Effector memory CD4-positive, alpha-beta T cell (primary cell): ENCODE measurements at places on chromosomes 16 and 17.

- DNase-seq: no peak
- no peaks in the 10 kb centered on the region for H3K36me3 ChIP-seq
- peaks cover 89% of the 10 kb centered on the region for H3K4me1 ChIP-seq
- H3K27me3 ChIP-seq: no peaks in the 10 kb centered on the region
- H3K27ac ChIP-seq: peak overlapping the region; percentile 96
Observed at GRCh38 chr17:49741692-49742076, 22.2 kb downstream of the FAM117A start.

DNA sequence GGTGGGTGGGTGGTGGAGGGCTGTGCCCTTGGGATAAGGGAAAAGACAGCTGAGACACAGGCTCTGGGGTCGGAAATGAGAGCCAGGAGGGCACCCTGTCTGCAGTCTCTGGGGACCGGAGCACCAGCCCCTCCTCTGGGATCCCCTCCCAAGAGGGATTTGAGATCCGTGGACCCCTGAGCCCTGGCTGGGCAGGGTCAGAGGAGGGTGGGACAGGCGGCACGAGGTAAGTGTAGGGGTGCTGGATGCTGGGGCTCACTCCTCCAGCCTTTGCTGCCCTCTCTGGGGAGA is 425 bp downstream of the SGSH start:
- H3K4me1 ChIP-seq: peaks cover 27% of the 10 kb centered on the region
- DNase-seq: no peak
- H3K27ac ChIP-seq: peak overlapping the region; percentile 95
- H3K27me3 ChIP-seq: no peaks in the 10 kb centered on the region

- DNase-seq: no peak
- H3K27me3 ChIP-seq: no peaks in the 10 kb centered on the region
- H3K4me3 ChIP-seq: peak overlapping the region; percentile 97
- no peaks in the 10 kb centered on the region for H3K36me3 ChIP-seq
Observed at GRCh38 chr17:7684851-7685532, 2.3 kb downstream of the TP53 start.

DNA sequence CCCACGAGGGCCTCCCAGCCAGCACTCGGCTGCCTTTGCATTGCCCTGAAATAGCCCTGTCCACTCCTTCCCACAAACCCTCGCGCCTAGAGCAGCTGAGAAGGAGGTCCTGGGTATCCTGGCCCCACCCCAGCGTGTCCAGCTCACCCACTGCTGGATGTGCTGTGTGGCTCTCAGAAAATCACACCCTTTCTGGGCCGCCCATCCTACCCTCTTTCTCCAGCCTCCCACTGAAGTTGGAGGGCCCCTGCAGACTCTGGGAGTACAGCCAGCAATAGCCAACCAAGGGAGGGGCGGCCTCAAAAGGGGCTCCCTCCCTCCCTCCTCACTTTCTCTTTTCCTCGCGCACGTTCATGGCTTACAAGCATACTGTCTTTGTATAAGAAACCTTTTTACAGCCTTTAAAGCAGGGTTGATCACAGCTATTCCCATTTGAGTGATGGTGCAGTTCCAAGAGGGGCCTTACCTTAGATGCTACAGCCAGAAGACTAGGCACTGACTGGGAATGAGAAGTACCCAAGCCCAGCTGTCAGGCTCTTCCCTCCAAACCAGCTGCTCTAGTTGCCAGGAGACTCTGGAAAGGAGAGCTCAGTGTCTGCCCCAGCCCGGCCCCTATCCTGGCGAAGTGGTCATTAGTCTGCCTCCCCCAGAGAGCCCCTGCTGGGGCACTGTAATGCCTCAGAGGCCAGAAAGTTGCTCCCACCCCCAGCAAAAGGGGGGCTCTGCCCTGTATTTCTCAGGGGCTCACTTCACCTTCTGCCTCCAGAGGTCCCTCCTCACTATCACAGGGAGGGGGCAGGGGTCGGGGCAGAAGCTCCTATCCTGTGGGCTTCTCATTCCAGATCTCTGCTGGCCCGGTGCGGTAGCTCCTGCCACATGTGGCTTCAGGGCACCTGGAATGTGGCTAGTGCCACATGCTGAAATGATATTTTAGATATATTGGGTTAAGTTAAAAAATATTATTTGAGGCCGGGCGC is 38.1 kb downstream of the DCAKD start:
- no peak overlapping the region for H3K27ac ChIP-seq
- H3K27me3 ChIP-seq: peaks cover 5% of the 10 kb centered on the region
- no peak overlapping the region for H3K4me3 ChIP-seq
- H3K4me1 ChIP-seq: no peaks in the 10 kb centered on the region
- no peak for DNase-seq

DNA sequence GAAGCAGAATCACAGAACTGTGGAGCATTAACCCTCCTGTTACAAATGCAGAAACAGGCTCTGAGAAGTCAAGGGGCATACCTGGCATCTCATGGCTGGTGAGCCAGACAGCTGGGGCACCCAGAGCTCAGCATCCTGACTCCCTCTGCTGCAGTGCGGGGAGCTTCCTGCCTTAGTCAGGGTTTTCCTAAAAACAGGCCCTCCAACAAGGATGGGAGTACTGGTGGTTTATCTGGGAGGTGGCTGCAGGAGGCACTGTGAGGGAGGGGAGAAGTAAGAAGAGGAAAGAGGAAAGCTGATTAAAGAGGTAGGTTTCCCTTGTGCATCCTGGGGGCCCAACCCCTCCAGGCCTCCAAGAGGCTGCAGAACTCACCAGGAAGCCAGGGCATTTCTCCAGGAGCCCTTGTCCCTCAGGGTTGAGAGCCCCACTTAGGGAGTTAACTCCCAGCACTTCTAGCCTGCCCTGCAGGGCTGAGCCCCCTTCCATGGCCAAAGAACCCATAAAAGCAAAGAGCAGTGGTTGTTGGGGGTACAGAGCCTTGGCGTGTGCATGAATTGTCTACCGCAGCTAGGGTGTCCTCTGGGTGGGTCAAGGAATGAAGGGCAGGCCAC is 261.5 kb upstream of the RPL38 start:
- H3K27me3 ChIP-seq: no peaks in the 10 kb centered on the region
- H3K36me3 ChIP-seq: no peaks in the 10 kb centered on the region
- no peak overlapping the region for H3K4me3 ChIP-seq

- H3K27me3 ChIP-seq: no peaks in the 10 kb centered on the region
- H3K4me3 ChIP-seq: no peak overlapping the region
- H3K36me3 ChIP-seq: peaks cover 5% of the 10 kb centered on the region
Observed at GRCh38 chr17:16282522-16282921, 65.5 kb downstream of the PIGL start.

DNA sequence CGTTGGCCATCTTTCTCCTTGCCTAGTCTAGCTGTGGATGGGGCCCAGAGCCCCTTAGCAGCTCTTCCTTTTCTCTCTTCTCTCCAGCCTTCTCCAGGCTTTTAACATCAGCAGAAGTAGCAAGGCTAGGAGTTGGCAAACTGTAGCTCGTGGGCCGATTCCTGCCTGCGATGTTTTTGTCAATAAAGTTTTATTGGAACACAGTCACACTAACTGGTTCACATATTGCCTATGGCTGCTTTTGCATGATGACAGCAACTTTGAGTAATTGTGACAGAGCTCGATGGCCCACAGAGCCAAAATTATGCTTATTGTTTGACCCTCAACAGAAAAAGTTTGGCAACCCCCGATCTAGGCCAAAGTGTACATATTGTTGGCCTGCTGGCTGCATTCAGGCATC is 199.9 kb downstream of the RBFOX1 start:
- no peak overlapping the region for H3K27ac ChIP-seq
- H3K4me1 ChIP-seq: no peaks in the 10 kb centered on the region
- DNase-seq: no peak
- no peak overlapping the region for H3K4me3 ChIP-seq

GRCh38 chr17:77558846-77559626 is 399.5 kb upstream of the TNRC6C start:
- peaks cover 6% of the 10 kb centered on the region for H3K27me3 ChIP-seq
- H3K36me3 ChIP-seq: no peaks in the 10 kb centered on the region
- DNase-seq: no peak
- H3K27ac ChIP-seq: no peak overlapping the region
- H3K4me3 ChIP-seq: no peak overlapping the region

GRCh38 chr17:17349724-17350106 is 46.5 kb downstream of the NT5M start:
- H3K4me1 ChIP-seq: no peaks in the 10 kb centered on the region
- no peaks in the 10 kb centered on the region for H3K27me3 ChIP-seq
- no peak overlapping the region for H3K27ac ChIP-seq
- no peaks in the 10 kb centered on the region for H3K36me3 ChIP-seq

GRCh38 chr16:50474138-50474537 is 74.1 kb upstream of the NKD1 start:
- H3K27ac ChIP-seq: no peak overlapping the region
- DNase-seq: no peak
- H3K4me1 ChIP-seq: no peaks in the 10 kb centered on the region
- no peak overlapping the region for H3K4me3 ChIP-seq

GRCh38 chr17:2302778-2303203 is 794 bp downstream of the SMG6 start:
- no peak for DNase-seq
- peaks cover 24% of the 10 kb centered on the region for H3K36me3 ChIP-seq
- peak overlapping the region; percentile 100 for H3K4me3 ChIP-seq
- peak overlapping the region; percentile 90 for H3K27ac ChIP-seq
- peaks cover 5% of the 10 kb centered on the region for H3K4me1 ChIP-seq
- no peaks in the 10 kb centered on the region for H3K27me3 ChIP-seq

DNA sequence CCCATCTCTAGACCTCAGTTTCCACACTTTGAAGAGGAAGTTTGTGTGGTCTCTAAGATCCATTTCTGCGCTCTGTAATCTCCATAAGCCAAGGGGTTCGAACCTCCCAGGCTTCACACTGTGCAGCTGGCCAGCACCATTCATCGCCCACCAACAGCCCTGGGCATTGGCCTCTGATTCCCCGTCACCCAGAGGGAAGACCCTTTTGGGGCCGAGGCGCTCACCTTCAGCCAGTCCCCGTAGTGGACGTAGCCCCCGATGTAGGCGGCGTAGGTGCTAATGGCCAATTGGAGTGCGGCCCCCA is 678 bp downstream of the TMEM101 start:
- DNase-seq: no peak
- peaks cover 19% of the 10 kb centered on the region for H3K36me3 ChIP-seq
- H3K27ac ChIP-seq: no peak overlapping the region
- peaks cover 13% of the 10 kb centered on the region for H3K4me1 ChIP-seq
- H3K4me3 ChIP-seq: peak overlapping the region; percentile 84

- H3K36me3 ChIP-seq: no peaks in the 10 kb centered on the region
- DNase-seq: peak; percentile 75
- H3K4me1 ChIP-seq: peaks cover 19% of the 10 kb centered on the region
Observed at GRCh38 chr17:28371245-28372202, at the start of gene SARM1. SARM1 (plus strand) TSS chr17:28371694; CDS start chr17:28372033, 339 bp downstream.

DNA sequence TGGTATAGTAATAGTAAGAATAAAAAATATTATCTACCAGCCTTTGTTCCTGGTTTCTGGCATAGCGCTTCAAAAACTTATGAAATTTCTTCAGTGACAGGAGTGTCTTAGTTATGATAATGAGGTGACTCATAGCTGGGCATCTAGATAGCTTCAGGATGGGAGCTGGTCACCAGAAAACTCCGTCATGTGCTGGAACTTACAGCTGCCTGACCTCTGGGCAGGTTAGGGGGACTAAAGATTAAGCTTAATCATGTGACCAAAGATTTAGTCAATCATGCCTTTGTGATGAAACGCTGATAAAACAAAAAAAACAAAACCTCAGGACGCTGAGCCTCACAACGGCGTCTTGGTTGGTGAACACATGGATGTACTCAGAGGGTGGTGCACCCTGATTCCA is 154.2 kb downstream of the MYO1D start:
- H3K27ac ChIP-seq: no peak overlapping the region
- no peak for DNase-seq
- peaks cover 5% of the 10 kb centered on the region for H3K36me3 ChIP-seq
- no peak overlapping the region for H3K4me3 ChIP-seq
- H3K4me1 ChIP-seq: no peaks in the 10 kb centered on the region
- no peaks in the 10 kb centered on the region for H3K27me3 ChIP-seq

DNA sequence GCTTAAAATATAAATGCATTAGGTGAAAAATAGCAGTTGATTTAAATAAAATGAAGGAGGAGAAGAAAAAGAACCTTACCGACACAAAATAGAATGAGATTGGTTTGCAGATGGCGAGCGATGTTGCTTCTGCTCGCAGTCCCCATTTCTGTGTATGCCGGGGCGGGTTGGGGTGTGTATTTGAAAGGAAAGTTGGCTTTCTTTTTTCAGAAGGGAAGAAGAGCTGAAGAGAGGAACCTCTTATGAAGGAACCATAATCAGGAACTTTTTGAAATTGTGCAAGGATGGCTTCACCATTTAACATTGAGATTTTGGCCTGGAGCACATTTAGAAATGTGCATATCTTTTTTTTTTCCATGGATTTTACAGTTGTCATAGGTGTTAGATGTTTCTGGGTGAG is at the start of gene IGSF6:
Gene IGSF6, minus strand, starts transcription at position 156 of the 400 bp plus-strand sequence. Its CDS starts 10 bp downstream, at position 146.
- H3K27ac ChIP-seq: no peak within 1 kb of the TSS
- no peak for DNase-seq
- H3K36me3 ChIP-seq: peaks cover 14% of the 10 kb centered on the region
- H3K27me3 ChIP-seq: no peaks in the 10 kb centered on the region

GRCh38 chr17:65226227-65226626 is 89.1 kb downstream of the RGS9 start:
- H3K27ac ChIP-seq: no peak overlapping the region
- no peaks in the 10 kb centered on the region for H3K27me3 ChIP-seq
- peaks cover 18% of the 10 kb centered on the region for H3K4me1 ChIP-seq
- H3K4me3 ChIP-seq: no peak overlapping the region

DNA sequence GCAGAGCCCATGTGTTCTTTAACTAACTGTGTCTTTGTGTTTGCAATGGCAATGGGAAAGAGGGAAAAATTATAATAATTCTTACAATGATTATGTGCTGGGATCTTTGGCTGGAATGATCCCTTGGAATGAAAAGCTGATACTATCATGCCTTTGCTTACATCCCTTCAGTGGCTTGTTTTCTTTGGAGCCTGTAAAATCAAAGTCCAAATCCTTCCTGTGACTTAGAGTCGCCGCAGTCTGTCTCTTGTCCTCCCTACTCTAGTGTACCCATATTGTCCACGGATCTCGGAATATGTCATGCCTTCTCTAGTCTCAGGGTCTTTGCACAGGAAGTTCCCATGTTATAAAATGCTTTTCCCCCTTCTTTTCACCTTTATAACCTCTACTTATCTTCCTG is 111.7 kb upstream of the MAF start:
- H3K36me3 ChIP-seq: no peaks in the 10 kb centered on the region
- H3K4me3 ChIP-seq: no peak overlapping the region
- H3K27ac ChIP-seq: no peak overlapping the region
- H3K4me1 ChIP-seq: peaks cover 1% of the 10 kb centered on the region
- H3K27me3 ChIP-seq: no peaks in the 10 kb centered on the region
- DNase-seq: no peak
